ENCODE measurements at places on chromosomes 3 and 15.
A peak's percentile ranks its signal among the peaks of the same experiment; 100 is the strongest.

GRCh38 chr3:169072494-169072893, 591.0 kb downstream of the MECOM start:
- no peak for DNase-seq

- DNase-seq = no peak
Observed at GRCh38 chr3:117710501-117710900, 1000.9 kb downstream of the TUSC7 start.

DNA sequence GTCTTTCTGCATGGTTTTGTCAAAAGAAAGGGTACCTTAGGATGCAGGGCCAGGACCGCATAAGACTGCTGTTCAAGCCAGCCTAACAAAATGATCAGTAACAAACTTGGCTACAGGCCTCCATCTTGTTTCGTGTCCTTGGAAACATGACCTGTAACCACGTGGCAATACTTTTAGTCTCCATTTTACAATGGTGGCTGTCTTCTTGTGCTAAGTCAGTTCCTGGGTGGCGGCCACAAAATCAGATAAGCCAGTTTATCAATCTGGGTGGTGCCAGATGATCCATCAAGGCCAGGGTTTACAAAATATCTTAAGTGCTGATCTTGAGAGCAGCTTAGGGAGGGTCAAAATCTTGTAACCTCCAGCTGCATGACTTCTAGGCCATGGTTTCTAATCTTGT, 57.1 kb upstream of the GK5 start:
- no peak for DNase-seq

GRCh38 chr15:34241376-34242330, 16.8 kb downstream of the EMC4 start:
- DNase-seq = peak; percentile 61

DNA sequence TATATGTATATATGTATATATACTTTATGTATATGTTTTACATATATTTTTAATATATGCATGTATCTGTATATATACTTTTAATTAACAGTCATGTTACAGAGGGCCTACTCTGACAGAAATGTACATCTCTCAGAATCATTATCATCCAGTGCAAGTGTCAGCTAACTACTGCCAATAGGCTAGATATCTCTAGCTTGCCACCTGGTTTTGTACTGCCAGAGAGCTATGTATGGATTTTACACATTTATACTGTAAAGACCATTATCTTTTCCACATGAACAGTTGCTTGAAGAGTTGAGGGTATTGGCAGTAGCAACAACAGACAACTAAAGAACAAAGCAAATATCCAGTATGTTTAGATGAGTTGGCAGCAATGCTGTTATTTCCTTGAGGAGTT, 99.7 kb upstream of the VGLL3 start:
- no peak for DNase-seq

- no peak for DNase-seq
Observed at GRCh38 chr3:23804441-23805209, 1.1 kb upstream of the UBE2E1 start.

DNA sequence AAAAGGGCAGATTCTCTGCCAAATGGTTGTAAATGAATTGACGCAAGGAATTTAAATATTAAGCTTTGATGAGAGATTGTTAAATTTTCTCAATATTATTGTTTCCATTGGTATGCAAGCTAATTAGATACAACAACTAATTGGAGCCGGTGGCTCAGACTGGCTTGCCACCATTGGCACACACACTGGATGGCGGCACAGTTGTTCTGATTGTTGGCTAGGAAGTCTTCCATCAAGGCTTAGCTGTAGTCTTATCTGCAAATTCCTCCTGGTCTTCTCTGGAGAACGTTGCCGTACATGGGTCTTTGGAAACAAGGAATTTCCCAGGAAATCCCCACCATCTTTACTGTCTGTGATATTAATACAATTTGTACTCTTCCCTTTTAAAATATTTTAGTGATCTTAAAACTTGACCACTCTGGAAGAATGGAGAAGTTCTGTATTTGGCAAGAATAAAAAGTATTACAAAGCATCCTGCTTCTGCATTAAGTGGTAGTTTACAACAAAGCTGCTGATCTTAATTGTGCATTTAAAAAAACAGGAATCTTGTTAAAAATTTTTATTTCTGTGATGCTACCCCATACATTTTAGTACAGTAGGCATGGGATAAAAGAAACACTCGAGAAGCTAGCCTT, 126.5 kb downstream of the UBE2E2 start:
- DNase-seq = no peak

Data from activated CD4-positive, alpha-beta T cell treated with anti-CD3 and anti-CD28 coated beads, Interleukin-2, Interleukin-6, amounts not matched to agents 100 ng/mL and 50 ng/mL, durations not matched to agents 16 hours and 8 hours (primary cell).